ENCODE measurements at places on chromosomes 1 and 21. TPM values are rescaled to one million over a fixed set of nuclear protein-coding genes. Genes with fewer than 3 reads are reported as not detected.

GRCh38 chr1:207191061-207191460 is 87.0 kb downstream of the C4BPA start:
- H3K4me1 ChIP-seq = no peaks in the 10 kb centered on the region
- H3K27ac ChIP-seq = no peak overlapping the region
- peaks cover 2% of the 10 kb centered on the region for H3K27me3 ChIP-seq
- no peak overlapping the region for H3K4me3 ChIP-seq

C4BPB gene
- total RNA-seq = not detected

- DNase-seq = no peak
- H3K27ac ChIP-seq = no peak overlapping the region
- no peaks in the 10 kb centered on the region for H3K36me3 ChIP-seq
- H3K4me1 ChIP-seq = no peaks in the 10 kb centered on the region
Measured at GRCh38 chr1:168374566-168374965, 93.9 kb downstream of the TBX19 start.

DNA sequence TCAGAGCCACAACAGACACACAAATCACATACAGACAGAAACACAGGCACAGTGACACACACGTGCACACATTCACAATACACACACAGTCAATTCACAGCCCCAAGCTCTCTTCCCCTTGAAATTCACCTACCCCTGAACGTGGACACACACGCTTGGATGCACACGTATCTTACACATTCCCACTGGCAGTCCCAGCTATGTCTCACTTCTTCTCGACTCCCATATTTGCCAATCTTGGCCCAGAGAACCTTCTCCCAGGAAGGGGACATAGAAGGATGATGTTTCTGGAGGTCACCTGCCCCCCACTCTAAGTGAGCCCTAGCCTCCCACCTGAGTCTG is 1.6 kb downstream of the CRYBG2 start:
- H3K36me3 ChIP-seq = no peaks in the 10 kb centered on the region
- H3K27me3 ChIP-seq = peaks cover 36% of the 10 kb centered on the region
- no peak for DNase-seq
- peaks cover 9% of the 10 kb centered on the region for H3K4me1 ChIP-seq

GRCh38 chr1:204858363-204858821 is 12.3 kb upstream of the NFASC start:
- no peak for DNase-seq
- no peak overlapping the region for H3K4me3 ChIP-seq
- H3K27me3 ChIP-seq = peaks cover 1% of the 10 kb centered on the region
- no peaks in the 10 kb centered on the region for H3K4me1 ChIP-seq
- H3K27ac ChIP-seq = no peak overlapping the region
- no peaks in the 10 kb centered on the region for H3K36me3 ChIP-seq

RGS18 gene
- 0.18 TPM for total RNA-seq

AADACL3 gene
- not detected for total RNA-seq

ANXA9 gene
- 0.36 TPM for total RNA-seq
